ENCODE measurements at places on chromosomes 4 and X.

DNA sequence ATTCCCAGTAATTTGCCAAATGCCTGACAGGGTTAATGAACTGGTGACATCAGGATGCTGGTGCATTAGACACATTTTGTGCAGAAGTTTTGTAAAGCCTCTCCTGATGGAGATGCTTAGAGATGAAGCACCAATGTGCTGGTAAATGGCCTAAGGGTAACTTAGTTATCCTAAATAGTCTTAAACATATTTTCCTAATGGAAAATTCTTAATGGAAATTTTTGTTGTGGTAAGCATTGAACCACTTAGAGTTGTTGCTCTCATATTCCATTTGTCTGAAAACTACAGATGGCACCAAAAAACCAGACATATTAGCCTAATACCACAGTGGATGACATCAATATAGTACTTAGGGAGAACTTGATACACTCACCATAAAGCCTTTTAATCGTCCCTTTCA lies 154.5 kb upstream of the ANK2 start:
- DNase-seq = no peak

DNA sequence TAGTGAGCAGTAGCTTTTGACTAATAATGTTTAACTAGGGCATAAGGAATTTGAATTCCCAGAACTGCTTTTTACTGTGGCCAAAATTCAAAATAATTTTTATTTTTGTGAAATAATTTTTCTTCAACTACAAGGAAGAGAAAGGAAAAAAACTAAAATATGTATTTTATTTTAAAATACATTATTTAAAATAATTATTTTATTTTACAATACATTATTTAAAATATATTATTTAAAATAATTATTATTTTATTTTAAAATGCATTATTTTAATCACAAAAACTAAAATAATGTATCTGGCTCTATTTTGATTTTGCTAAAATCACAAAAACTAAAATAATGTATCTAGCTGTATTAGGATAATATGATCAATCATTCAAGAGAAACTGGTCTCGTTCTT lies 210.4 kb downstream of the RELL1 start:
- no peak for DNase-seq

GRCh38 chr4:137194670-137195069 lies 337.6 kb downstream of the PCDH18 start:
- DNase-seq = no peak

DNA sequence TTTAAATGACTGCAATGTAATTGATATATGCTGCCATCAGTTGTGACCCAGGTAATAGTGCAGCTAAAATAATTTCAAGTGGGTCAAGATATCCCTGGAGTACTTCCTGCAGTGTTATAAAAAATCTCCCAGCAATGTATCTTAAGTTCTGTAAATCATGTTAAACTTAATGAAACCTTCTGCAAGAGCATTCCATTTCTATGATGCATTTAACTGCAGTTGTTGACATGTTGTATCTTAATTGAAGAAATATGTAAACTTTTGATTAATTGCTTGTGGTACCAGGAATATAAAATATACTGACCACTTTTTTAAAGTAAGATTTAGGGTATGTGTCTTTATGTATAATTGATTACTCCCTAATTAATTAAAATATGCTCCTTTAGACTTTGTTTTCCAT lies 213.6 kb downstream of the AFF2 start:
- no peak for DNase-seq

- no peak for DNase-seq
Measured at GRCh38 chr4:87718217-87718835, 68.2 kb downstream of the DMP1 start.

DNA sequence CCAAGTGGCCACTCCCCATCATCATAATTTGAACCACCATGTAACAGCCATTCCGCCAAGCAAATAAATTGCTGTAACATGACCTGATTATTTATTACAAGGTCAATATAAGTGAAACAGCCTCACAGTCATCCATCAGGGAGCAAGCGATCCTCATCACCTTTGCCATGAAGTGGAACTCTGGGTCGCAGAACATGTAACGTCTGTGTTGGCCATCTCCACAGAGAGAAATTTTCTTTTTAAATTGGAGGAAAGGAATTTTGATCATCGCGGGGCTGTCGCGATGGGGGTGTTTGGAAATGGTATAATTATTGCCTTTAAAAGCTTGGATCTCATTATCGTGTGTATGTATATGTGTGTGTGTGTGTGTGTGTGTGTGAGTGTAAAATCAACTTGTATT lies 90.2 kb downstream of the SHOX start:
- DNase-seq = no peak

- no peak for DNase-seq
Measured at GRCh38 chrX:110795645-110796406, at the start of gene CHRDL1. TSS of gene CHRDL1 (minus strand) at chrX:110795817. CDS start at chrX:110792181, 3,636 bp downstream.

DNA sequence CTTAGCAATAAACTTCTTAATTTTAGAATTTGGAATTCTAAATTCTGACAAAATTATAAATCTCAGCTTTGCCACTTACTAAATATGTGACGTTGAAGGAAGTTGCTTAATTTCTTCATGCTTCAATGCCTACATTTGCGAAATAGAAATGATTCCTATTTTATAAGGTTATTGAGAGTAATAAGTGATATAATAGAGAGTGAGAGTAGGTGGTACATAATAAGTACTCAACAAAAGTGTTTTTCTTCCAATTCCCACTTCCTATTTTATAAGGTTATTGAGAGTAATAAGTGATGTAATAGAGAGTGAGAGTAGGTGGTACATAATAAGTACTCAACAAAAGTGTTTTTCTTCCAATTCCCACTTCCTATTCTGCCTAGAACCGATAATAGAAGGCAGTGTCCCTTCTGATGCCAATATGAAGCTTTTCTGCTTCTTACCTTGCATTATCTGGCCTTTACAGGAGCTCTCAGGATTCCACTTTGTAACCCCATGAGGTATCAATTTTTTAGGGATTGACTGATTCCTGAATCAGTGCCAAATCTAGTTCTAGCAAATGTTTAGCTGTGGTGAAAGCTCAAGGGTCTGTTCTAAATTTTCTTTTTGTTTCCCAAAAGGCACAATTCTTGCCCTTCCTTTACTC lies 31.4 kb downstream of the VSIG4 start:
- DNase-seq = no peak

- DNase-seq = no peak
Measured at GRCh38 chr4:124583797-124584196, 128.7 kb downstream of the ANKRD50 start.

DNA sequence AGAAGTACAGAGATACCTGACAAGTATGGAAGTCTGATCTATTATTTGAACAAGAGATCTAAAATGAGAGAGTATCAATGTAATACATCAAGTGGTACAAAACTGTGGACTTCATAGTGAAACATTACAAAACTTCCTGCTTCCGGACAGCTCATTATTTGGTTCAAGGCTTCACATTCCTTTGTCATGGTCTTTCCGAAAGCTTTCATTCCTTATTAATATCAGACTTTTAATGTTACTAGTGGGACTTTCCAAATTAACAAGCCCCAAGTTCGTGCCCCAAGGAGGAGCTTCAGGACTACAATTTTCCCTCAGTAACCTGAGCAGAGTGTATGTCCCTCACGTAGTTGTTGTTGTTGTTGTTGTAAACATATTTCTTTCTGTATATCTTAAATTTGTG lies 1.2 kb downstream of the CHIC2 start:
- DNase-seq = no peak

DNA sequence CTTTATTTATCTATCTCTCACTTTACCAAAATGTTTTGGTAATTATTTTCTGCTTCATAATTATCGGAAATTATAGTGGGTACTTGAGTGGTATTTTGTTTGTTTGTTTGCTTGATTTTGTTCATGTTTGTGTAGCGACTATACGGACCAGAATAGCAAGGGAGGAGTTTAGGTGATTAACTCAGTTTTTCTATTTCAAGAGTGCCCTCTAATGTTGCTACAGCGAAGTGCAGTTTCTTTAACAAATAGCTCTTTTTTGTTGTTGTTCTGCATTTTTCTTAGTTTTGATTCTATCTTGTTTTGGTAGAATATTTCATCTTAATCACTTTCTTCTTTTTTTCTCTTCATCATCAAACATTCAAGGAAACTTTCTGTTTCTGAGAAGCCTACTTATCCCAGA lies 40.8 kb upstream of the QRFPR start:
- DNase-seq = no peak

- DNase-seq = no peak
Measured at GRCh38 chrX:153875391-153876111, 10.4 kb downstream of the L1CAM start.

GRCh38 chrX:1581132-1581531 lies 10.3 kb upstream of the AKAP17A start:
- no peak for DNase-seq

- no peak for DNase-seq
Measured at GRCh38 chrX:154751203-154751668, 359 bp upstream of the GAB3 start.

DNA sequence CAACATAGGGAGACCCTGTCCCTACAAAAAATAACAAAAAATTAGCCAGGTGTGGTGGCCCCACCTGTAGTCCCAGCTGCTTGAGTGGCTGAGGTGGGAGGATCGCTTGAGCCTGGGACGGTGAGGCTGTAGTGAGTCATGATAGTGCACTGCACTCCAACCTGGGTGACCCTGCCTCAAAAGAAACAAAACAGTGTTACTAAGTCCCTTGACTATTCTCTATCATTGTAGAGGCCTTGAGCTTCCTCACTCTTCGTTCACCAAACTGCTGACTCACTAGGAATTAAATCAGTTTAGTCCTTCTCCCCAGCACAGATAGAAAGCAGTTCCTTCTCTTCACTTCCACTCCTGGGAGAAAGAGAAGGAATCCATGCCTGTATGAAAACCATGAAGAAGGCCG lies 14.5 kb downstream of the CDS1 start:
- DNase-seq = no peak

DNA sequence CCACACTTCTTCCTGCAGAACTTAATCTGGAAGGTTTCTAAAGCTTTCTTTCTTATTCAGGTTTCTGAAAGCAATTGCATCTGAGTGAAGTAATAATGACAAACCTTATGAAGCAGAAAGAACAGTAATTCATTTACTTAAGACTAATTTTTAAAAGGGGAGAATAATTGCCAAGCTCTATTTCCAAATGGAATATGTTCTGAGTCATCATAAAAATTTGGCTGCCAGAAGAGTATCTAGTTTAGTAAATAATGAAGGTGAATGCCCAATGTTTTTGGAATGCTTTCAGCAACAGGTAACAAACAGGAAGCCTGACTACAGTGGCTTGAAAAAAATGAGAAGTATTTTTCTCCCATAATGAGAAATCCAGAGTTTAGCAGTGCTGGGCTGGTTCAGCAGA lies 227.3 kb upstream of the TET2 start:
- no peak for DNase-seq

DNA sequence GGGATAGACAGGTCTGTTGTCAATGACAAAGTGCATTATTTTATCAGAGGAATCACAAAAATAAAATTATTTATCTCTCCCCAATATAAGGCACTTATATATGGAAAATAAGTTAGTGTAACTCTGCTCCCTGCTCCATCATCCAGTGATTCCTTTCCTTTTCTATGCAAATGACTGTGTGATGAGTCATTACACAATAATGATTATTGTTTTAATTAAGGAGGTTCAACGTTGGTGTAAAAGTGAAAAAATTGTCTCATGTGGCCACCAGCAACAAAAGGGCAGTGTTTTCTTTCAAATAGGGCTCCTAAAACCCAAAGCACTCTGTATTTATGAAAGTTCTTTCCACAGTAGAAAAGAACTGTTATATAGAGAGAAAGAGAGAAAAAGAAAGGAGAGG lies 16.7 kb downstream of the SLC7A11 start:
- no peak for DNase-seq

DNA sequence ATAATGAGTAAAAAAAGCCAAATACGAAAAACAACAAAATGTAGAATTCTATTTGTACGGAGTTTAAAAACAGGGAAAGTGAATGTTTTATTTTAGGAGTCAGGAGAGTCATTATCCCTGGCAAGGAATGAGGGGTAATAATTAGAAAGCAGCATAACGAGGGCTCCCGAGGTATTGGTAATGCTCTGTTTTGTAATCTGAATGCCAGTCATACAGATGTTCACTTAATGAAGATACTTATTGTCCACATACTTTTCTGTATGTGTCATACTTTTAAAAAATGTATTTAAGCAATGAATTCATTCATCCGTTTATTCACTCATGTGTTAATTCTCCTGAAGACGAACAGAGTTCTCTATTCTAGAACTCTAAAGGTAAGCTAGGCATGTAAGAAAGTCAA lies 87.8 kb upstream of the BMP2K start:
- DNase-seq = no peak

- no peak for DNase-seq
Measured at GRCh38 chrX:115639334-115639880, 78.4 kb downstream of the PLS3 start.

- DNase-seq = no peak
Measured at GRCh38 chr4:24671849-24672248, 87.5 kb upstream of the DHX15 start.

GRCh38 chr4:144494280-144494679 lies 151.7 kb upstream of the HHIP start:
- no peak for DNase-seq

- peak; percentile 55 for DNase-seq
Measured at GRCh38 chr4:110287130-110287529, 88.7 kb upstream of the ELOVL6 start.

DNA sequence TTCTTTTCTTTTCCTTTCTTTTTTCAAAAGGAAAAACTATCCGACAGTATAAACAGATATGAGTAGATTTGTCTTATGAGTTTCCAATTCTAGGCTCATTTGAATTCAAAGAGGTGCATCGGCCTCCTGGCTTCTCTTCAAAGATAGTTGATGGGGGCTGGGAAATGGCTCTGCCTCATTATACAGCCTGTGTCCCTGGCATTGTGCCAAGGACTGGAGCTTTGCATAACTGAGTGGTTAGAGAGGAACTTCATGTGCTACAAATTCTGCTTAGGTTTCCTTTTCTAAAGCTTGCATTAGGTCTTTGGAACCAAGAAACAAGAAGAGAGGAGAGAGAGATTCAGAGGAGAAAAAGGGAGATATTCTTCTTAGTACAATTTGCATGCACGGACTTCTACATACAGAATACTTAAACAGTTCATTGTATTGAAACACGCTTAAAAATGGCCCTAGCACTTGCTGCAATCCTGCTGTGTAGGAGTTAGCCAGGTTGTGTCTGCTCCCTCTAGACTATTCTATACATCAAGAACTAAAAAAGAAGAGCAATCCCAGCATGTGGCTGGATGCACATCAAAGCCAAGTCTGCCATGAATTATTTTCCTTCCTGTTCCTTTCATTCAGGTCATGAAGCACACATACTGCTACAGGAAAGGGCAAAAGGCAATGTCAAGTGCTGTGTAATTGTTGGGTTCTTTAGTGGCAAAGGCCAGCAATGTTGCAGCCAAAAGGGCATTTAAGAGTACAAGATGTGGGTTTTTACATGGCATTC lies 70.9 kb downstream of the INTS12 start:
- no peak for DNase-seq

GRCh38 chr4:138509346-138509745 lies 267.2 kb upstream of the SLC7A11 start:
- no peak for DNase-seq
